Upper lobe of right lung (tissue), 1 donor: ENCODE measurements at places on chromosomes 12 and 14.

- H3K27me3 ChIP-seq: no peaks in the 10 kb centered on the region
- no peak overlapping the region for H3K4me3 ChIP-seq
- no peaks in the 10 kb centered on the region for H3K36me3 ChIP-seq
These were observed 73.9 kb downstream of the SLC2A13 start for GRCh38 chr12:40031965-40032364.

DNA sequence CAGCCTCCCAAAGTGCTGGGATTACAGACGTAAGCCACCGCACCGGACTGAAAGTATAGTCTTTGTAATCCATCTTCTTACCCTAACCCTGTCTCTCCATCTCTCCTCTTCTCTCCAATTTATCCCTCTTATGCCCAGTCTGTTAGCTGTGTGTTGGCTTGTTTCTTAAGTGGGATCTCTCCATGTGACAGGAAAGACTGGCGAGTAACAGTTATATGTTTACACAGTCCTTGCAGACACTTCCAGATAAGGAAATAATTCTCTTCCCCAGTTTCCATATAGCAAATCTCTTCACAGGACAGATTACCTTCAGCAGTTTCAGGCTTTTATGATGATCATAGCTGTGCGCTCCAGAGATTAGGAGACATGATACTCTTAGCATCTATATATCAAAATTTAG lies 16.0 kb upstream of the DIP2B start:
- no peak overlapping the region for H3K4me3 ChIP-seq
- no peaks in the 10 kb centered on the region for H3K36me3 ChIP-seq
- no peaks in the 10 kb centered on the region for H3K4me1 ChIP-seq
- no peak overlapping the region for H3K27ac ChIP-seq
- no peak for DNase-seq

- no peaks in the 10 kb centered on the region for H3K36me3 ChIP-seq
- no peak overlapping the region for H3K27ac ChIP-seq
- H3K27me3 ChIP-seq: no peaks in the 10 kb centered on the region
- DNase-seq: peak; percentile 43
These were observed 88.5 kb downstream of the ADGRD1 start for GRCh38 chr12:131041968-131042833.

DNA sequence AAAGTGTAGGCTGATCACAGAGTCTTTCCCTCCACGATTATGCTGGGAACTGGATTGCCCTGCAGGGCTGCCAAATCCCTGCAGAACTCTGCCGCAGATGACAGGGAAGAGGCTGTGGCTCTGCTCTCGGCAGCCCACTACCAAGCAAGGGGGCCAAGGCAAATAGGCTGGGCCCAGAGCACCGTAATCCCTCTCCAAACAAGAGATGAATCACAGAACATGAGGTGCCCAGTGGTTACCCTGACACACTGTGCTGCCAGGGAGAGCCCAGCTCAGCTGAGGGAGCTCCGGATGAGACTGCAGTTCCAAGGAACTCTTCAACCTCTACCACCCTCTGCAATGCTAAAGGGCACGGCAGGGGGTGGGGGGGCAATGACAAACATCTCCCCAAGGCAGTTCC lies 33.9 kb downstream of the STON2 start:
- no peak overlapping the region for H3K4me3 ChIP-seq
- DNase-seq: no peak
- no peaks in the 10 kb centered on the region for H3K4me1 ChIP-seq
- no peaks in the 10 kb centered on the region for H3K27me3 ChIP-seq

DNA sequence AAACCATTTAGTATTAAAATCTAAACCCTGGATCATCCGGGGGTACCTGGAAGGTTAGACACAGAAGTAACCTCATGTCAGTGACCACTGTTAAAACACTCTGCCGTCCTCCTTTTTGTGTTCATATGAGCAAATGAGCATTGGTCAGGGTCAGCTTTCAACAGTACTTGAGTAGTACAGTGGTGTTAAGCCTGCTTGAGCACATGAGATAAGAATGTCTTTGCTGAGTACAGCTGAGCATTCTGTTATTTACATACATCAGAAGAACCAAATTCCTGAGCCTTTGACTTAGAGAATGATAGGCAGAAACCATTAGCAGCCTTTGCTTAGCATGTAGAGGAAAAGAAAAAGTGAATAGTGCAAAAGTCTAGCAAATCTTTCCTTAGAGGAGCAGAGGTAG lies 38.6 kb upstream of the LRTM2 start:
- no peaks in the 10 kb centered on the region for H3K27me3 ChIP-seq
- H3K4me3 ChIP-seq: no peak overlapping the region
- no peak overlapping the region for H3K27ac ChIP-seq
- H3K36me3 ChIP-seq: peaks cover 48% of the 10 kb centered on the region
- no peak for DNase-seq
- H3K4me1 ChIP-seq: peaks cover 16% of the 10 kb centered on the region

GRCh38 chr12:68792952-68793351 lies 15.0 kb upstream of the MDM2 start:
- no peaks in the 10 kb centered on the region for H3K4me1 ChIP-seq
- H3K27me3 ChIP-seq: no peaks in the 10 kb centered on the region
- no peak for DNase-seq

DNA sequence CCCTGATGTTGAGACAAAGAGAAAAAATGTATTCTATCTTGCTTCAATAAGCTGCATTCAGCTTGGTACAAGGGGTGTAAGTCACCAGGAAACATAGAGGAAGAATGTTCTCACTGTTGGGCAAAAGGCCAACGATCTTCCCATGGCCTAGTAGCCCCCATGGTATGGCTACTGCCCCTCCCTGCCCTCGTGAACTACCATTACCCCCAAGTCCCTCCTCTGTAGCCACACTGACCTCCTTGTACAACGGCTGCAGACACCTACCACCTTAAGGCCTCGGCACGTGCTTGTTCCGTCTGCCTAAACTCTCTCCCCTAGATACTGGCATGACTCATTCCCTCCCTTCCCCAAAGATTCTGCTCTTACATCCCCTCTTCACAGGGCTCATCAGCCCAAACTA lies 81.9 kb upstream of the ANO2 start:
- peak; percentile 15 for DNase-seq
- H3K27ac ChIP-seq: no peak overlapping the region
- no peaks in the 10 kb centered on the region for H3K4me1 ChIP-seq

DNA sequence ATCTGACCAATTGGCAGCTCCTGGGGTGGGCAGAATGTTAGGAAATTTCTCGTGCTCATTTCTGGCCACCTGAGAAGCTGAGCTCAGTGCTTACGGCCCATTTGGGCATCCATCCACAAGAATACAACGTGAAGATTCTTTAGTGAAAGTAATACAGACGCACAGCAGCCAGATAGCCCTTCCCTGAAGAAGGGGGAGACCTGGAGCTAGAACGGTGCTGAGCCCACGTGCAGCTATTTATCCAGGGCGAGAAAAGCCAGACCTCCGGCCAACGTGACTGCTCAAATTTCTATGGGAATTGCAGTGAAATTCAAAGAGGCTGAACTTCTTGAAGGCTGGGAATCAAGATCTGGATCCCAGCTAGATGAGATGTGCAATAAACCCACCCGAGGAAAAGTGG lies 20.7 kb downstream of the NID2 start:
- DNase-seq: no peak
- H3K27ac ChIP-seq: no peak overlapping the region
- no peaks in the 10 kb centered on the region for H3K36me3 ChIP-seq
- no peak overlapping the region for H3K4me3 ChIP-seq
- peaks cover 6% of the 10 kb centered on the region for H3K4me1 ChIP-seq
- no peaks in the 10 kb centered on the region for H3K27me3 ChIP-seq

DNA sequence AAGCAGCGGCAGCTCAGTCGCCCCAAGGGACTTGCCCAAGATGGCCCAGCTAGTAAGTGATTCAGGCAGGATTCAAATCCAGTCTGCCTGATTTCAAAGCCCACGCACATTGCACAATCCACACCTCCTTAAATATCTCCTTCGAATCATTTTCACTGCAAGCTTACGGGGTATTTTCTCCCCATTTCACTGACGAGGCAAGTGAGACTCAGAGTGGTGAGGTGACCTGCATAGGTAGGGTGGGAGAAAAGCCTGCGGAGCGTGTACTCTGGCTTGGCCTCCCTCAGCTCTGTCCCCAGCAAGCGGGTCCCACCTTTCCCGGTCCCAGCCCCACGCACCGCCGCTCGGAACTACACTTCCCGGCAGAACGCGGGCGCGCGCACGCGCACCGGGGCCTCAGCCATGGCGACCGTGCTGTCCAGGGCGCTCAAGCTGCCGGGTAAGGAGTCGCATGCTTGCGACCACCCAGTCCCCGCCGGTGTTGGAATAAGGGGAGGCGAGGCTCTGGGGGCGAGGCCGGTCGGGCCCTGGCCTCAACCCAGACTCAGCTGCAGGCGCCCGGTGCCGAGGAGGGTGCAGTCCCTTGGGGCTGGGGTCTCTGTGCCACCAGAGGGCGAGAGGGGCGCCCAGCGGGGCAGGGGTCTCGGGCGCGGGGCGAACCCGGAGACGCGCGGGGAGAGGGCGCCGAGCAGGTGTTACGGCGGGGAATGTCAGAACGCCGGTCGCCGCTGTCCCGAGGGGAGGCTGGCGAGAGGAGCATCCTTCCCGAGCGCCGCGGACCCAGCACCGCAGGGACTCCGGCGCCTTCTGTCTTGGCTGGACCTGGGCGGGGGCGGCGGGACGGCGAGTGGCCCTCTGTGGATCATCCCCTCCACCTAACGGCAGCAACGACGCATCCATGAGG lies at the start of gene FAM234B:
Gene FAM234B, plus strand, starts transcription at position 380 of the 904 bp plus-strand sequence. Its CDS starts 23 bp downstream, at position 403.
- H3K4me3 ChIP-seq: peak within 1 kb of the TSS; percentile 100
- peaks cover 5% of the 10 kb centered on the region for H3K4me1 ChIP-seq
- DNase-seq: peak; percentile 91
- no peaks in the 10 kb centered on the region for H3K27me3 ChIP-seq
- H3K27ac ChIP-seq: peak within 1 kb of the TSS; percentile 72

- H3K4me1 ChIP-seq: no peaks in the 10 kb centered on the region
- H3K27ac ChIP-seq: no peak overlapping the region
- no peak overlapping the region for H3K4me3 ChIP-seq
- no peaks in the 10 kb centered on the region for H3K36me3 ChIP-seq
These were observed 31.9 kb upstream of the IFNG-AS1 start for GRCh38 chr12:67957383-67957782.

GRCh38 chr12:128796439-128797118 lies 27.2 kb downstream of the SLC15A4 start:
- no peak overlapping the region for H3K4me3 ChIP-seq
- no peak overlapping the region for H3K27ac ChIP-seq
- peak; percentile 61 for DNase-seq
- peaks cover 96% of the 10 kb centered on the region for H3K36me3 ChIP-seq
- H3K4me1 ChIP-seq: peaks cover 12% of the 10 kb centered on the region

GRCh38 chr12:65946821-65947220 lies 122.5 kb downstream of the HMGA2 start:
- H3K27me3 ChIP-seq: peaks cover 5% of the 10 kb centered on the region
- peaks cover 5% of the 10 kb centered on the region for H3K4me1 ChIP-seq
- no peak overlapping the region for H3K27ac ChIP-seq
- DNase-seq: no peak

DNA sequence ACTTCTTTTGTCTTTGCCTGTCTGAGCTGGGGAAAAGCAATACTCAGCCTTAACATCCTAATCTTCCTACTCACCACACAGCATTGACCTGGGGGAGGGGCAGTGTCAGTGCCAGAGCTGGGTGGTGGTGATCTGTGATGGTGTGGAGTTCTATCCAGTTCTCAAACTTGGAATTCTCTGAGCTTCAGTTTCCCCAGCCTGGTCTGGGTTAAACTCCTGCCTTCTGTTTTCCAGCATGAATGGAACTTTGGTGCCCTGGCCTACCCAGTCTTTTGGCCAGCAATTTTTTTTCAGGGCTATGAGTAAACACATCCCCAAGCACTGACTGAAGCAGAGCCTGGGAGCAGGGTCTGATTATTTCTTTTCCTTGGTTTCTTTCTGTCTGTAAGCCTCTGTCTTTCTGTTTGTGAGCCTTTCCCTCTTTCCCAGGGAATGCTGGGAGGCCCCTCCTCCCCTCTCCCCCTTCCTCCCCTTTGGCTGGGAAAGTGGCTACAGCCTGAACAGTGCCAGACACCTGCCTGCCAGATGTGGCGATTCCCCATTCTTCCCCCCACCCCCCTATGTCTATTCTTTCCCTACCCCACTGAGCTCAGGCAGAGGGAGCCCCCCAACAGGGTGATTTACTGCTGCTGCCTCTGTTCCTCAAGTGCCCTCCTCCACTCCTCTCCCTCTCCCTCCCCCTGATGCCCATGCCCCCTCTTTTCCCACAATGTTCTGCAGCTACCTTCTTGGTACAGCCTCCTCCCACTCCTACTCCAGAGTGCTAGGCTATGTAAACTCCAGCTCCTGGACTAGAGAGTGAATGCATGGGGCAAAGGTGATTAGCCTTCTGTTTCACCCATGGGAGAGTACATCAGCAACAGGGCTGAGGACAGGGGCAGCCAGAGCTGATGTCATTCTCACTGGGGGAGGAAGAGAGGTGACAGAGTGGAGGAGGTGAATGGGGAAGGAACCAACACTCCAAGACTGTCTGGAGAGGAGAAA lies 11.1 kb downstream of the GPR84 start:
- H3K27ac ChIP-seq: peak overlapping the region; percentile 47
- H3K4me3 ChIP-seq: no peak overlapping the region
- H3K27me3 ChIP-seq: no peaks in the 10 kb centered on the region

GRCh38 chr14:32004300-32004699 lies 72.8 kb upstream of the ARHGAP5 start:
- no peak overlapping the region for H3K4me3 ChIP-seq
- H3K36me3 ChIP-seq: no peaks in the 10 kb centered on the region
- H3K27ac ChIP-seq: no peak overlapping the region
- no peaks in the 10 kb centered on the region for H3K27me3 ChIP-seq
- no peak for DNase-seq
- H3K4me1 ChIP-seq: no peaks in the 10 kb centered on the region

DNA sequence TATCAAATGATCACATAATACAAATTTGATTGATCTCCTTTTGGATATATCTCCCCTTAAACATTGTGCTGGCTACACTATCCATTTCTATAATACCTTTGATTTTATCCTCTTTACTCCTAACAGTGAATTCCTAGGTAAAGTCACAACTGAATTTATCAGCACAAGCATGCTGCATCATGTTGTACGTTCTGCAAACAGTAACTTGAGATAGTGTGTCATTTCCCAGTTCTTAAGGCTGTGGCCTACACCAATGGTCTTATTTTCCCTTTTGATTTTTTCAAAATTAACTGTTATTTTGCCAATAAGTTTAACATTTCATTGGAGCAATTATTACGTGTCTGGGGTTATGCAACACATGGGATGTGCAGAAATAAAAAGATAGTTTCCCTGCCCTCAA lies 24.8 kb downstream of the PRKCH start:
- H3K27ac ChIP-seq: peak overlapping the region; percentile 17
- peaks cover 65% of the 10 kb centered on the region for H3K4me1 ChIP-seq
- H3K36me3 ChIP-seq: no peaks in the 10 kb centered on the region
